ENCODE measurements at places on chromosomes 6 and 20.

DNA sequence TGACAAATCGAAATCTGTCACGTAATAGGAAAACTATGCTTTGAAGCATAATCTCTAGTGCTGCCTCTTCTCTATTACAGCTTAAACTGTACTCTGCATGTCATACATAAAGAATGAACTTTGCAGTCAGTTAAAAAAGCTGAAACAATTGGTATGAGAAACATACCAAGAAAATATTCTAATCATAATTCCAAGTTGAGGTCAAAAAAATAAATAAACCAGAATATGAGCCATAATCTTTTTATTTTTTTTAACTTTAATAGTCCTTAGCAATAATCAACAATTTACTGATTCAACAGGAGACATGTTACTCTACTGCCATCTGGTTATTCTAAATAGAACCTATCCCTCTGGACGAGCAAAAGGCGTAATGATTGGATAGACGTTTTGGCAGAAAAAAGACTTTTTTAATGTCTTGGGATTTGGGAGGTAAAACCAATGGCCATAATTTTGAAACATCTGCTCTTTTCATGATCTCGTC lies 224.4 kb upstream of the FLRT3 start:
- no peak for ATAC-seq

DNA sequence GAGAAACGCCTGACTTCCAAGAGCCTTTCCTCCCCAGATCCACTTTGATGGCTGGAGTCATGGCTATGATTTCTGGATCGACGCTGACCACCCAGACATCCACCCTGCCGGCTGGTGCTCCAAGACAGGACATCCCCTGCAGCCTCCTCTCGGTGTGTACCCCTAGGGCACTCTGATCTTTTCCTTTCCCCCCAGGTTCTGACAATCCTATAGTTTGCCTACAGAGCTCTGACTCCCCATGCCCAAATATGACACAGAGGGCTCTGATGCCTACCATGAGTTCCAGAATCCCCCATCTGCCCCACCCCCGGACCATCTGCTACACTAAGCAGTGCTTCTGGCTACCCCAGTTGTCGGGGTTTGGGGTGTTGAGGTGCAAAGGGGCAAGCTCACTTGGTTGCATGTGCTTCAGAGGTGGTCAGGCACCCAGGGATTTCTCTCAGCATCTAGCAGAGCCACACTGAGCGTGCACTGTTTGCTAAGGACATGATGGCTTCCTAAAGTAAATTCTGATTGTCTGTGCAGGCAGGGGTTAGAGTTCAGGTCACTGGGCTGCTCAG lies 24.0 kb upstream of the SGK2 start:
- no peak for ATAC-seq

GRCh38 chr6:110221738-110222137 lies 41.5 kb downstream of the CDC40 start:
- ATAC-seq, result no peak

- ATAC-seq, result peak; percentile 70
Observed at GRCh38 chr6:155050311-155050710, 55.2 kb downstream of the TIAM2 start.

GRCh38 chr20:58173091-58173490 lies 55.4 kb downstream of the ANKRD60 start:
- no peak for ATAC-seq

GRCh38 chr6:170296746-170297575 lies 6.1 kb upstream of the DLL1 start:
- no peak for ATAC-seq

DNA sequence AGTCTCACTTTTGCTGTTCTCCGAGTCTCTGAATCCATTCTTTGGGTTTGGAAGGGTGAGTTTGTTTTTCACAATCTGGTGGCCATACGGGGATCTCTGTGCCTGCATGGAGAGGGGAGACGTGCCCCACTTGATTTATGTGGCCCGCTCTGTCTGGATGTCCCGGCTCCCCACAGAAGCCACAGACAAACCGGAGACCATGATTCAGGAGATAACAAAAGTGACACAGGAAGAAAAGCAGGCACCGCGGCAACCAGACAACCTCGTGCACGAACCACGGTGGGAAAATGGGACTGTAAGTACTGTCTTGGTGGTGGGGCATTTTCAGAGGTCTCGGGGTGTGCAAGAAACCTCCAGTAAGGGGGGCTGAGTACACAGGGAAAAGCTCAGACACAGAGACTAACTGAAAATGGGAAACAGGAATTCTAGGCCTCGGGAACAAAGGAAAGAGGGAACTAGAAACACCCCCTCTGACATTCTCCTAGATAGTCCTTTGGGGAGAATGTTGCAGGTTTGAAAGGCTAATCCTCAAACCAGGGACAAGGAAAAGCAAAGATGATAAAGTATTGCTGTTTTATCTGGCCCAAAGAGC lies 22.1 kb upstream of the ZNF318 start:
- ATAC-seq, result no peak

GRCh38 chr6:148738946-148739821 lies 7.6 kb upstream of the UST start:
- ATAC-seq, result no peak

- ATAC-seq, result peak; percentile 66
Observed at GRCh38 chr20:21548390-21549035, 34.6 kb upstream of the NKX2-2 start.

GRCh38 chr6:170296423-170296745 lies 5.5 kb upstream of the DLL1 start:
- ATAC-seq, result no peak

GRCh38 chr6:24231438-24231977 lies 105.5 kb downstream of the NRSN1 start:
- no peak for ATAC-seq

- ATAC-seq, result peak; percentile 58
Observed at GRCh38 chr6:143528164-143528811, 16.8 kb upstream of the FUCA2 start.

DNA sequence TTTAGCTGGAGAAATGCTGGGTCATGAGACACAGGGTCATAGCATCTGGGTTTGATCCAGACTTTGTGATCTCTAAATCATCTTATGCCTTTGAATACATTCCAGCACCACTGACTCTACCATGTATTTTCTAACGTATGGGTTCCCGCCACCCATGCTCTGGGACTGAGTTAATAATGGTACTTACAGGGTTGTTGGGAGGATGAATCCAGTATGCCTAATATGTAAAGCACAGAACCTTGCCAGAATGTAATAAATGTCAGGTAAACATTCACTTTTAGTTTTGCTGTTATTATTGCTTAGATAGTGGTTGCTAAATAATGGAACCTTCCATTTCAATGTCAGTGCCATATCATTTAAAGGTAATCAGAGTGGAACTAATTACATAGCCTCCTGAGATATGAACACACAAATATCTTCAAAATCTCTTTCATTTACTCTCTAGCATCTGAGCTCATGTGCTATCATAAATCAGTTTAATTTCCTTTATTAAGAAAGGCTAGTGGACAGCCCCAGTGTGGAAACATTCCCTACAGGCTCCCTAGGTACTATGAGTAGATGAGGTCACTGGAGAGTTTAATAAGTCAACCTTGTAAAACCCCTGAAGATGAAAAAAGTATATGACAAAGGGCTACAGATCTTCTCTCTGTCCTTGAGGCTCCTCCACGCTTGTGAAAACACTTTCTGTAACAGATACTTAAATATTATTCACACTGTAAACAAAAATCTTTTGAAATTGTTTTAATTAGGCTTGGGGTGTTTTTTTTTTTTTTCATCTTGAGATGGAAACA lies 226.6 kb downstream of the ALDH8A1 start:
- ATAC-seq, result no peak

GRCh38 chr6:35522660-35523658 lies 10.3 kb upstream of the TULP1 start:
- ATAC-seq, result peak; percentile 77

GRCh38 chr6:6993503-6994237 lies 114.1 kb upstream of the RREB1 start:
- no peak for ATAC-seq

- ATAC-seq, result peak; percentile 61
Observed at GRCh38 chr20:1509237-1509636, 18.0 kb upstream of the SIRPB2 start.

- no peak for ATAC-seq
Observed at GRCh38 chr6:112188906-112189305, 65.5 kb downstream of the LAMA4 start.

- no peak for ATAC-seq
Observed at GRCh38 chr6:150200428-150201100, 57.7 kb downstream of the PPP1R14C start.

DNA sequence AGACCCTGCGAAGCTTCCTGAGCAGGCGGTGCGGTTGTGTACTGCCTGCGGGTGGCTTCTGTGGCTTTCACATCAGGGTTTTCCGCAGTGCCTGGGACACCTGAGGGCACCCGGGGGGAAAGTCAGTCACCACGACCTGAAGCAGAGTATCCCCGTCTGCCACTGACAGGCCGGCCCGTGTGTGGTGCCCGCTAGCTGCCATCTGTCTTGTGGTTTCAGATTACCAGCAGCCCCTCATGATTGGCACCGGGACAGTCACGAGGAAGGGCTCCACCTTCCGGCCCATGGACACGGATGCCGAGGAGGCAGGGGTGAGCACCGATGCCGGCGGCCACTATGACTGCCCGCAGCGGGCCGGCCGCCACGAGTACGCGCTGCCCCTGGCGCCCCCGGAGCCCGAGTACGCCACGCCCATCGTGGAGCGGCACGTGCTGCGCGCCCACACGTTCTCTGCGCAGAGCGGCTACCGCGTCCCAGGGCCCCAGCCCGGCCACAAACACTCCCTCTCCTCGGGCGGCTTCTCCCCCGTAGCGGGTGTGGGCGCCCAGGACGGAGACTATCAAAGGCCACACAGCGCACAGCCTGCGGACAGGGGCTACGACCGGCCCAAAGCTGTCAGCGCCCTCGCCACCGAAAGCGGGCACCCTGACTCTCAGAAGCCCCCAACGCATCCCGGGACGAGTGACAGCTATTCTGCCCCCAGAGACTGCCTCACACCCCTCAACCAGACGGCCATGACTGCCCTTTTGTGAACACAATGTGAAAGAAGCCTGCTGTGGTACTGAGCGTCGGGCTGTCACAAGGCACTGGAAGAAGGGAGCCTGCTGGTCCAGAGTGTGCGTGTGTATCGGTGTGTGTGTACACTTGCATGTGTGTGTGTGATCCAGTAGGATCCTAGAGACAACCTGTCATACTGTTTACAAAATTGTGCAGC lies 54.4 kb downstream of the GOPC start:
- peak; percentile 61 for ATAC-seq

DNA sequence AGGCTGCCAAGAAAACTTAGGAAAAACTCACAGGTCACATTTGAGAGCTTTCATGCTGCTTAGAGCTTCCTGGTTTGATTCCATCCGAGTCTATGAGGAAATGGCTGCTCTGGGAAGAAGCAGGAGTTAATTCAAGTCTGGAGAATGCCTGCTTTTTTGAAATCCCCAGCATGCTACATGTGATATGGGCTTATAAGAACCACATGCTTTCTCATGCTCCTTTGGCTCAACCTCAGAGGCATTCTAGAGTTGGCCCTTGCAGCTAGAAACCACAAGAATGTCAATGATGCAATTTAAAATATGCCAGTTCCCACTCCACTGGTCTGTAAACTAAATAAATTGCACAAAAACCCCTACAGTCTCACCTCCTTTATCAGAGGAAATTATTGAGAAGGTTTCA lies 142.9 kb upstream of the OLIG3 start:
- no peak for ATAC-seq

GRCh38 chr6:123213921-123214320 lies 217.9 kb downstream of the CLVS2 start:
- no peak for ATAC-seq

DNA sequence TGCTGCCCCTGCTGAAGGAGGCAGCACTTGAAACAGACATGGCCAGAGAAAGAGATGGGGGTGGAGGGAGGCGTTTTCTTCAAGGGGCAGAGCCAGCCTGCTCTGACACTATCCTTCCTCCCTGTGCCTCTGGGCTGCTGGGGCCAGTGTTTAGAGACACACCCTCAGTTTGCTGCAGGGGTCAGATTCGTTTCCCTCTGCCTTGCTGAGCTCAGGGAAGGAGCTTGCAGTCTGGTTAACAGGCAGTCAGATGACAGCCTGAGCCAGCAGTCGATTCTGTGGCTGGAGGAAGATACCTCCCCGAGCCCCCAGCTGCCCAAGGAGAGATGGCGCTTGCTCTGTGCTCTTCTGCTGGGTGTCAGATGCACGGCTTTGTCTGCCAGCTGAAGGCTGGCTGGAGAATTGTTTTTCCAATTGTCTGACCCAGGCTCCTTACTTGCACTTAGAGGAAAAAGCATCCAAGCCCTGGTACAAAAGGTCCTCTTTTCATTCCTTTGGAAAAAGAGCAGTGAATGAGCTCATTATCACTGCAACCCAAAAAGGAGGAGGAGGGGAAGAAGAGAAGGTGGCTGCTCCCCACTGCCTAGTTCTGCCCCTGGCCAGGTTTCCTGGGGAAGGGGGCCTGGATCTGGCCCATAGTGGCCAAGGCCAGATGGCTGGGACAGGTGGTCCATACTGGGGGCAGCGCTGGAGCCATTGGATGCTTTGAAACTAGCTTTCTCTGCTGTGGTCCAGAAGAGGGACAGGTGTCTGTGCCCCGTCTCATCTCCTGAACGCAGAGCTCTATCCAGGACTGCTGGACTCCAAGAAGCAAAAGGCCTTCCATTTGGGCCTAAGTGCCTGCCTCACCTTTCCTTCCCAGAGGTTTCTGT lies 88.2 kb downstream of the TCP11 start:
- ATAC-seq, result no peak

- no peak for ATAC-seq
Observed at GRCh38 chr20:33148040-33148439, 19.9 kb upstream of the BPIFA2 start.

DNA sequence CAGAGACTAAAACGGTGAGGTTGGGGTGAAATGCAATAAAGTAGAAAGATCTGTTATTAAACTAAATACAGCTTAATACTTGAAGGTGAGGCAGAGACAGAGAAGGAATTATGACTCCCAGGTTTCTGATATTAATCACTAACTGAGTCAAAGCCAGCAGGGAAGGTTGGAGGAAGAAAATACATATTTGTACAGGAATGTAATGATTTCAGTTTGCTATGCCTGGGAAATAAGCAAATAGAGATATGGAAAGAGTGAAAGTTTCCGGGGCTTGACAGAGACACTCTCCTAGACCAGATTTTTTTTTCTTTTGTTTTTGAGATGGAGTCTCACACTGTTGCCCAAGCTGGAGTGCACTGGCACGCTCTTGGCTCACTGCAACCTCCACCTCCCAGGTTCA lies 76.8 kb downstream of the PTPRK start:
- no peak for ATAC-seq

GRCh38 chr6:166907871-166908806 lies 48.2 kb downstream of the RNASET2 start:
- ATAC-seq, result no peak

DNA sequence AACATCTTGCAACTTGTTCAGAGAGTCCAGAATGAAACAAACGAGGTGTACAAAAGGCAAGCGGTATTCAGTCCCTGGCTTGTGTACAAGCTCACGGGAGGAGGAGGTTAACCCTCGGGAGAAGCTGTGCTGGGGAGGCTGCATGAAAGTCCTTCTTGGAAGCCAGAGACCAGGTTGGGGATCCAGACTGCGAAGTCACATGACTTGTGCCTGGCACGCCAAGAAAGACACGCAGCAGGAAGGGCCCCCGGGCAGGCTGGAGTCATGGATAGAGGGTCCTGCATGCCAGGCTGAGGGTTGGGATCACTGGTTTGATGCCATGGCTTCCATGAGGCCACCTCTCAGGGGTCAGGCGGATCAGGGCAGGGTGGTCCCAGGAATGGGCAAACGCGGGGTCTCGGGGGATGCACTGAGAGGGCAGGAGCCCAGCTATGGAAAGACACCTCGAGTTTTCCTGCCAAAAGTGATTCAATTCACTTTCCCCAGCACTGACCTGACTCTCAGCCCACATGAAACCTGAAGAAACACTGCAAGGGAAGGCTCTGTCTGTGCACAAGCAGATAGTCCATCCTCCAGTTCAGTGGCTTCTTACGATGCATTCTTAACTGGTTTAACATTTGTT lies 79.4 kb downstream of the DLL1 start:
- no peak for ATAC-seq

All from stimulated activated memory B cell treated with anti-CD40 and anti-IgM and Interleukin-4, amounts not matched to agents 10 μg/mL and 1 μg/mL and 100 μg/mL, for 72 hours (primary cell).